ENCODE measurements at places on chromosomes 5 and 9.

DNA sequence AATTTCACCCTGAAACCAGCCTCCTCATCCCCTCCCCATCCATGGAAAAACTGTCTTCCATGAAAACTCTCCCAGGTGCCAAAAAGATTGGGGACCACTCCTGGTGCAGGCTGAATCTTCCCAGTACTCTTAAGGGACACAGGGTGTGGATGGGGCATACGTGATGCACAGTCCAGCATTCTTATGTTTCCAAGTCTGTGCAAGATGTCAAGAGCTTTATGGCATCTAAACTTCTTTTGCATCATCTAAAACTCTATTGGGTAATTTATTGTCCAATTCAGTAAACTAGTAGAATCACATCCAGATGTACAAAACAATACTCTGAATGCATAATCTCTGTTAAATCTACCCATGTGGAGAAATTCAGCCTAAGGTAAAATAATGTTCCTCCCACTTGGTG, 9.3 kb upstream of the FGD3 start:
- no peak for DNase-seq

GRCh38 chr9:86674487-86674886, 272.8 kb downstream of the GAS1 start:
- DNase-seq = no peak

- no peak for DNase-seq
Measured at GRCh38 chr9:136516191-136516654, 29.6 kb downstream of the NOTCH1 start.

GRCh38 chr5:83077662-83078261, 415 bp downstream of the XRCC4 start:
- no peak for DNase-seq

GRCh38 chr5:51242456-51242855, 140.8 kb upstream of the ISL1 start:
- DNase-seq = no peak

DNA sequence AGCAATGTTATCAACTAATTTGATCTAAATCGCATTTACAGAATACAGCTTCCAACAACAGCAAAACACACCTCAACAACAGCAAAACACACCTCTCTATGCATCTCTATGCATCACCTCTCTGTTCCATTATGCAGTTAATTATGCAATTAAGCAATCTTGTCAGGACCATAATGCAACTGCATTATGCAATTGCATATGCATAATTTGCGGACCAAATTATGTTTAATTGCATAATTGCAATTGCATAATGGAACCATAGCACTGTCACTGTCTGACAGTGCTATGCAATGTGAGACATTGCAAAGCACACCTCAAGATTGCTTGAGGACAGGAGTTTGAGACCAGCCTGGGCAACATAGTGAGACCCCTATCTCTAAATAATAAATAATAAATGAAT, 80.4 kb upstream of the PRSS3 start:
- no peak for DNase-seq

DNA sequence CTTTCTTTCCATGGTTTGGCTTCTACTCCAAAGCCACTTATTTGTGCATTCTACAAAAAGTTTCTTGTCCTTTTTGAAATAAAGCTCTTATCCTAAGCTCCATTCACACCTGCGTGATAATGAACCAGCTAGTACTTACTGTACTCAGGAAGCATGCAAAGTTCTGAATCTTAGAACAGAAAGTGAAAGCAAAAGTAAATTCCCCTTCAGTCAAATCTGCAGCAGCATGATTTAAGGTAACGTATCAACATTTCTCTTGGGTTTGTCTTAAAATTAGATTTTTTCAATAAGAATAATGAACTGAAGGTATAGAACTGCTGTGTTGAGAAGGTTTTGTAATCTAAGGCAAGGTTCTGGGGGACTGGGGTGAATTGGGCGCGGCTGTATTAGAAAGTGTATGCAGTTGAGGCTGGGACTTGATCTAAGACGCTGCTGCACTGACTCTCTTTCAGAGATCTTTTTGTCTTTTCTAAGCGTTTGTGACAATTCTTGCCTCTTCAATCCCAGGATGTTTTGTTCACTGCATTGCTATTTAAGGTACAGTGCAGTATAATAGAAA, at the start of gene ERAP2:
Gene ERAP2 (plus strand): TSS at position 209 of the 559 bp plus-strand sequence. CDS start 3,186 bp downstream, outside the sequence.
- DNase-seq = no peak

DNA sequence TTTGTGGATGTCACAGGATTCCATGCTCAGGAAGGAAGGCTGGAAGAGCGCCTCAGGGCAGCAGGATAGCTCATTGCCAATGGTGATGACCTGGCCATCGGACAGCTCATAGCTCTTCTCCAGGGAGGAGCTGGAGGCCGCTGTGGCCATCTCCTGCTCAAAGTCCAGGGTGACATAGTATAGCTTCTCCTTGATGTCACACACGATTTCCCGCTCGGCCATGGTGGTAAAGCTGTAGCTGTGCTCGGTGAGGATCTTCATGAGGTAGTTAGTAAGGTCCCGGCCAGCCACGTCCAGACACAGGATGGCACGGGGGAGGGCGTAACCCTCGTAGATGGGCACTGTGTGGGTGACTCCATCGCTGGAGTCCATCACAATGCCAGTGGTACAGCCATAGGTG, 24.3 kb upstream of the RAPGEF6 start:
- no peak for DNase-seq

DNA sequence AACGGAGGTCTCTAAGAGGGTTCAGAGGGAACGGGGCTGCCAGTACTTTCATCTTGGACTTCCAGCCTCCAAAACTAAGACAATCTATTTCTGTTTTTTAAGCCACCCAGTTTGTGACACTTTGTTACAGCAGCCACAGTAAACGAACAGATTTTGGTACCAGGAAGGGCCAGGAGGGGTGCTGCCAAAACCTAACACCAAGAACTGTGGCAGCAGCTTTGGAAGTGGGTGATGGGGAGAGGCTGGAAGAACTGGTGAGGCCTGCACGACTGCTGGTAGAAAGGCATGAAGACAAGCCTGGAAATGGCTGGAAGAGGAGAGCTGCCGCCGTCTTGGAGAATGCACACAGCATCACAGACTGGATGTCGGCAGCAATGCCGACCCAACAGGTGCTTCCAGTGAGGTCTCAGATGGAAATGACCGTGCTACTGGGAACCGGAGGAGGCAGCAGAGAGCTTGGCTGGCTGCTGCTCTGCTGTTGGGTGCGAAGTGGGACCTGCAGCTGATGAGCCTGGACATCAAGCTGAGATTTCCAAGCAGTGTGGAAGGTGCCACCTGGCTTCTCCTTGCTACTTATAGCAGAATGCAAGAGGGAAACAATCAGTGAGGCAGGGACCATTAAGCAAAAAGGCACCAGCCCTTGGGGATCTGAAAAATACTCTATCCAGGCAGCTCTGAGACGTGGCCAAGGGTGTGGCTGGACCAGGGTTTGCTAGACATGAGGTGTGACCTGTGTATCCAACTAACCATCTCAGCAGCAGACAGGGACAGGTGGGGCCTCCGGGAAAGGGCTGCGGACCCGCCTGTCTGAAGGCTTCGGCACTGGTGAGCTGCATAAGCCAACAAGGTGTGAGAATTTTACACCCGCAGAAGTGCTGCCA, 4.7 kb upstream of the TMEM210 start:
- no peak for DNase-seq

GRCh38 chr9:127351182-127352166, 45.5 kb upstream of the SLC2A8 start:
- no peak for DNase-seq

DNA sequence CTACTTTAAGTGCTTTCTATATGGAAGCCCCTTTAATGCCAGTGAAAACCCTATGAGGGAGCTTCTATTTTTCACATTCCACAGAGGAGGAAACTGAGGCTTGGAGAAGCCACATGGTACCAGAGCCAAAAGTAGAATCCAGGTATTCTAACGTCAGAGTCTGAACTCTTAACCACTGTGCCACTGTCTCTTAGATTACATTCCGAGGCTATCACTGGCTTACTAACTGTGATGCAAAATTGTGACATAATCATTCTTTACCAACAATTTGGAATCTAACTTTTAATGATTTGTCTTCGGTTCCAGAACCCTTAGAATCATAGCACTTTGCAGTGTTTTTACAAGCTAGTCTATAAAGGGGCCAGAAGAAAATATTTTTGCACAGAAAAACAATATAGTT, 59.2 kb downstream of the SLC1A3 start:
- no peak for DNase-seq
